ENCODE measurements at places on chromosomes 1 and 21. TPM values are rescaled to one million over a fixed set of nuclear protein-coding genes. Genes with fewer than 3 reads are reported as not detected.
A peak's percentile ranks its signal among the peaks of the same experiment; 100 is the strongest.

Gene UBXN10
- polyA plus RNA-seq: 43.7 TPM

DNA sequence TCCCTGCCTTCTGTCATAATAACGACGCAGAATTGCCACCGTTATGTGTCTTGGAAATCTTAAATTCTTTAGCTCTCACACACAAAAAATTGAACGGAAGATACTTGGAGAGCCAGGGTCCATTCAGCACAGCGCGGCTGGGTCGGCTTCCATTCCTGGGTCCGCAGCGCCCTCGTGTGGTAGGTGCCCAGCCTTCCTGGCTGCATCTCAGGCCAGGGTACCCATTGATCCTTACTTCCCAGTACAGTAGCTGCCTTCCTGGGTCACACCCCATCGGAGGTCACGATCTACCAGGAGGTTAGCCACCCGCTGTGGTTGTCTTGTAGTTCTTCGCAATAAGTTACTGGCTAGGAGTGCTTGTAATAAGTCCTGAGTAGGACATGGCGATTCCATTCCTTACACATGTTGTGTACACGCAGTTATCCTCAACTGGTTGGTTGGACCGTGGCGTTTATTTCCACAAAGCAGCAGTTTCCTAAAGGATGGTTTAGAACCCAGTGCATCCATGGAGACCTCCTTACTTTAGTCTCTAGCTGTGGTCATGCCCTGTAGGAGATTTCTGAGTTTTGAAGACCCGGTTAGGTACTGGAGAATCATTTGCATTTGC lies 9.9 kb upstream of the MTARC1 start:
- DNase-seq: peak; percentile 92

- DNase-seq: no peak
Measured at GRCh38 chr1:54401799-54402198, 4.4 kb downstream of the SSBP3 start.

- no peak for DNase-seq
Measured at GRCh38 chr1:176315519-176316220, 108.6 kb upstream of the COP1 start.

GRCh38 chr1:67716800-67717199 lies 31.8 kb downstream of the GADD45A start:
- no peak for DNase-seq

- peak; percentile 9 for DNase-seq
Measured at GRCh38 chr1:226942392-226942791, 2.3 kb downstream of the COQ8A start.

Gene RNU1-2
- 18.9 TPM for polyA plus RNA-seq

DNA sequence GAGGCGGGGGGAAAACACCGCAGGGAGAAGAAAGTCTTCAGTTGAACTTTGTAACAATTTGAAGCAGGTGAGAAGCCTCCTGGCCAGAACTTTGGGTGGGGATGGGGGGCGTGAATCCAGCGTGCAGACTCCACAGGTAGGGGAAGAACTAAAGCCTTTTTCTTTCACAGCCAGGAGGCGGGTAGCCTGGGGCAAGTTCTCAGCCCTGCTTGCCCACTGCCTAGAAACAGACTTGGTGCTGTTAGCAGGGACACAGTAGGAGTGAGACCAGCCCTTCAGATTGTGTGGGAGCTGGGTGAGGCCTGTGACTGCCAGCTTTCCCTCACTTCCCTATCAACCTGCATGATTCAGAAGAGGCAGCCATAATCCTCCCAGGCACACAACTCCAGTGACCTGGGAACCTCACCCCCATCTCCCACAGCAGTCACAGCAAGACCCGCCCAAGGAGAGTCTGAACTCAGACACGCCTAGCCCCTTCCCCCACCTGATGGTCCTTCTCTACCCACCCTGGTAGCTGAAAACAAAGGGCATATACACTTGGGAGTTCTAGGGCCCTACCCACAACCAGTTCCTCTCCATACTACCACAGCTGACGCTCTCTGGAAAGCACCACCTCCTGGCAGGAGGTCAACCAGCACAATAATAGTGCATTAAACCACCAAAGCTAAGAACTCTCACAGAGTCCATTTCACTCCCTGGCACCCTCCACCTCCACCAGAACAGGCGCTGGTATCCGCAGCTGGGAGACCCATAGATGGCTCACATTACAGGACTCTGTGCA lies 83.5 kb upstream of the CDC42BPA start:
- no peak for DNase-seq

DNA sequence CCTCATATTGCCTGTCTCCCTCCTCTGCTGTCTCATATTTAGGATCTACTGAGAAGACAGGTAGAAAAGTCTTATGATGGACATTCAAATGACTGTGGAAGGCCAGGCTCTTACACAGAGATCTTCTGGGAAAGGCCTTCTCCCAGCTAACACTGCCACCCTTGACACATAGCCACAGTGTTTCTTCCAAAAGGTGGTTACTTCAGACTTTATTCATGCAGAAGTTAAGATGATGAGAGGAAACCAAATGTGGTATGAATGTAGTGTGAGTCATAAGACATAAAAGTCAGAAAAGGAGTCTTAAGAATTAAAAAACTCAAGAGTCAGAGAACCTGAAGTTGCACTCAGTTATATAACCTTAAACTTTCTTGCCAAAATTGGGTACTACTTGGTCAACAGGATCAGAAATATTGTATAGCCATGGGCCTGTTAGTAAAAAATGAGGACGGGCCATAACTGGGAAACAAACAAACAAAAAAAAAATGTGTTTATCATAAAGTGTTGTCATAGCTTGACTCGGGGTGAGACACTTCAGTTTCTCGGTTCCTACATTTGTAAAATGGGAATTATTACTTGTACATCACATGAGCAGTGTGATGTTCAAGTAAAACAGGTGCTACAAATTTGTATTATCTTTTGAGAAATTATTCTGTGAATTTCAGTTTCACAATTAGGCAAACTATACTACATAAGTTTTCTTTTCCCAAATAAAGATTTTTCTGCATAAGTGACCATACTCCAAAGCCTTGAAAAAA lies 1.2 kb upstream of the DENND1B start:
- no peak for DNase-seq

DNA sequence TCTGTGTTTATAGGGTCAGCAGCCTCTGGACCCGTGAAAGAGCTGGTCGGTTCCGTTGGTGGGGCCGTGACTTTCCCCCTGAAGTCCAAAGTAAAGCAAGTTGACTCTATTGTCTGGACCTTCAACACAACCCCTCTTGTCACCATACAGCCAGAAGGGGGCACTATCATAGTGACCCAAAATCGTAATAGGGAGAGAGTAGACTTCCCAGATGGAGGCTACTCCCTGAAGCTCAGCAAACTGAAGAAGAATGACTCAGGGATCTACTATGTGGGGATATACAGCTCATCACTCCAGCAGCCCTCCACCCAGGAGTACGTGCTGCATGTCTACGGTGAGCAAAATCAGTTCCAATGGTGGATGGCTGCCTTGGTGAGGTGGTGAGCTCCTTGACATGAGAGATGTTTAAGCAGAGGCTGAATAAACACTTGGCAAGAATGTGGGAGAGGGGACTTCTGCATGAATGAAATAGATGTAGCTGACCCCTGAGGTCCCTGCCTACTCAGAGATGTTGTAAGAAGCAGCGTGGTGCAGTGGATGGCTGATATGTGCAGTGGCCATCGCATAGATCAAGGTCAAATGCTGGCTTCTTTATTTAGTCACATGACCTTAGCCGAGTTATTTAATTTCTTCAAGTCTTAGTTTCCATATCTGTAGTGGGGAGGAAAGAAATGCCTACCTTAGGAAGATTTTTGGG lies 9.3 kb downstream of the SLAMF7 start:
- DNase-seq: no peak

DNA sequence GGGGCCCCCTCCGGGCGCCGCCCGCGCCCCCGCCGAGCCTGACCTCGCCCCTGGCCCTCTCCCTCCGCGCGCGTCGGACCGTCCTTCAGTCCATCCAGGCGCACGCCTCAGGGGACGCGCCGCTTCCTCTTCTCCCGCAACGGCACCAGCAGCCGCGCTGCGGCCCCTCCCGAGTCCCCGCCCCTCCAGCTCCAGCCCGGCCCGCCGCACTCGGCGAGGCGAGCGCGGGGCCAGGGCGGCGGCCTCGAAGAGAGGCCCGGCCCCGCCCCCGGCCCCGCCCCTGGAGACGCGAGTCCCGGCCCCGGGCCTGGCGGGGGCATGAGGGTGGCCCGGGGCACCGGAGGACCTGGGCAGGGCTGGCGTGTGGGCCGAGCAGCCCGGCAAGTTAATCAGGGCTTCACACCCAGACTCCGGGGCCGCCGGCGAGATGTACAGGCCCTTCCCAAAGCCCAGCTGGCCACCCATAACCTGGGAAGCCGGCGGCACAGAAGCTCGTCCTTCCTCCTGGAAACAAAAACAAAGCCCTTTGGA lies at the start of gene IGSF3:
Gene IGSF3, minus strand, starts transcription at position 159 of the 531 bp plus-strand sequence. CDS start 1,407 bp downstream, outside the sequence.
- DNase-seq: peak; percentile 79

GRCh38 chr1:240090014-240090413 lies 1.7 kb upstream of the FMN2 start:
- DNase-seq: no peak

- DNase-seq: no peak
Measured at GRCh38 chr1:236353813-236354212, 40.3 kb upstream of the EDARADD start.

- no peak for DNase-seq
Measured at GRCh38 chr1:53585129-53585528, 125.9 kb downstream of the DMRTB1 start.

- DNase-seq: peak; percentile 66
Measured at GRCh38 chr1:42173155-42173933, 8.8 kb upstream of the GUCA2A start.

Gene KIAA0040
- polyA plus RNA-seq: 10.3 TPM

DNA sequence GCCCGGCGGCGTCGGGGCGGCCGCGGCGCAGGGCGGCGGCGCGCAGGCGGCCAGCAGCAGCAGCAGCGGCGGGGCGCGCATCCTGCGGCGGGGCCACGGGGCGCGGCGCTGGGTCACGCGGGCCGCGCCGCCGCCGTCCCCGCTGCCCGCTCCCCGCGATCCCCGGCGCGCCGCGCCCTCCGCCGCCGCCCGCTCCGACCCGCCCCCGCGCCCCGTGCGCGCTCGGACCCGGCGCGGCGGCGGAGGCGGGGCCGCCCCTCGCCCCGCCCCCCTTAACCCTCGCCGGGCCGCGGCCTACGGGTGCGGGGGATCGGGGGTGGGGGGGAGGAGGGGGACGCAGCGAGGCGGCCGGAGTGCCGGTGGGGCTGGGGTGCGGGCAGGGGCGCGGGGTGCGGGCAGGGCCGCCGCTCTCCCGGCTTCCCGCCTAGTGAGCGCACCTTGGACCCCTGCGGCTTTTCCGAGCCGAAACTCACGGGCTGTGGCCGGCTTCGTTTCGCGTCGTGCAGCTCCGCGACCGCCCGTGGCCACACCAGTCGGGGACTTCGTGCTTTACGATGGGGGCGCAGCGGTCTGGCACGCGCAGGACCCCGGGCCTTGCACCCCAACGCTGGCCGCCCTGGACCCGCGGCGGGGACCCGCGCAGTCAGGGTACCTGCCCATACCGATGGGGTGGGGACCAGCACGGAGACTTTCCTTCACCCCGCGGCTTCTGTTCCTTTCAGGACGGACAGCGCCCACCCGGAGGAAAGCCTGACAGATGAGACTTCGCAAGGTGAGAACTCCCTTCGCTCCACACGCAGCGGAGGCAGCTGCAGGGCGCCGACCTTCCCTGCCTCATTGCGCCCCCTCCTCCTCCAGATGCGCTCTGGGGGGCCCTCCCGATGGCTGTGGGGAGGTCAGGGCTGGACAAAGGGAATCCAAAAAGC lies at the start of gene FNDC10:
Gene FNDC10, minus strand, starts transcription at position 201 of the 926 bp plus-strand sequence. Its CDS starts 120 bp downstream, at position 81.
- no peak for DNase-seq

All from testis (tissue), 5 donors.